Esophagus squamous epithelium (tissue), 5 donors: ENCODE measurements at places on chromosomes 3 and 15. TPM values are rescaled to one million over a fixed set of nuclear protein-coding genes. Genes with fewer than 3 reads are reported as not detected.

AGTR1 gene
- total RNA-seq: 4.4 TPM

KNG1 gene
- not detected for total RNA-seq

GRCh38 chr3:146560678-146561077 is 16.3 kb upstream of the PLSCR1 start:
- no peaks in the 10 kb centered on the region for H3K36me3 ChIP-seq
- H3K4me1 ChIP-seq: no peaks in the 10 kb centered on the region
- no peak overlapping the region for H3K27ac ChIP-seq

DNA sequence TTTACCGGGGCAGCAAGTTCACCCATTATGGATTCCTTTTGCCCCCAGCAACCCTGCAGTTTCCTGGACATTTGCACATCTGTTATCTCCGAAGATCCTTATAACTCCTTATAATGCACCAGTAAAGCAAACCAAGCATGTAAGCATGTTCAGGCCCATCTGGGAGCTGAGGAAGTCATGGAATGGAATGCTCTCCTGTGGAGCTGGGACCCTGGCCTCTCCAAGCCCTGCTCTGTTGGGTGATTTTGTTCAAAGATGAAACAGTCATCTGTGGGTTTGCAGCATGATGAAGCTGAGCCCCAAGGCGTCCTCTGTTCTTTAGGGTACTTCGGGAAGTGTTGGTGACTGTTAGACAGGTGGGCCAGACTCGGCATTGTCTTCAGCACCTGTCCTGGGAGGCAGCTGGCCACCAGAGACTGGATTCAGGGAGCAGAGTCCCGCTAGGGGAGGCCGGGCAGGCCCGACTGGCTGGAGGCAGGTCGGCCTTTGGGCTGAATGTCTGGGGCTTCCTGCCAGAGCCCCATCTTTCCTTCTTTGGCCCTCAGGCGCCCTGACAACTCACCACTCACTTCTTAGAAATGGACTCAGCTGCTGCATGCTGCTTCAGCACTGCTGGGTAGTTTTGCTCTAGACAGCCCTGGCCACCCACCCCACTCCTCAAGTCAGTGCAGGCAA is 3.9 kb downstream of the DNAH1 start:
- no peaks in the 10 kb centered on the region for H3K36me3 ChIP-seq
- no peak overlapping the region for H3K27ac ChIP-seq
- no peaks in the 10 kb centered on the region for H3K27me3 ChIP-seq
- H3K4me1 ChIP-seq: peaks cover 19% of the 10 kb centered on the region
- no peak overlapping the region for H3K4me3 ChIP-seq
- DNase-seq: no peak
